ENCODE measurements at places on chromosomes 1 and 21.

GRCh38 chr1:82695443-82695842 lies 894.7 kb downstream of the ADGRL2 start:
- no peak for DNase-seq

GRCh38 chr1:169143346-169143745 lies 36.9 kb downstream of the ATP1B1 start:
- no peak for DNase-seq

DNA sequence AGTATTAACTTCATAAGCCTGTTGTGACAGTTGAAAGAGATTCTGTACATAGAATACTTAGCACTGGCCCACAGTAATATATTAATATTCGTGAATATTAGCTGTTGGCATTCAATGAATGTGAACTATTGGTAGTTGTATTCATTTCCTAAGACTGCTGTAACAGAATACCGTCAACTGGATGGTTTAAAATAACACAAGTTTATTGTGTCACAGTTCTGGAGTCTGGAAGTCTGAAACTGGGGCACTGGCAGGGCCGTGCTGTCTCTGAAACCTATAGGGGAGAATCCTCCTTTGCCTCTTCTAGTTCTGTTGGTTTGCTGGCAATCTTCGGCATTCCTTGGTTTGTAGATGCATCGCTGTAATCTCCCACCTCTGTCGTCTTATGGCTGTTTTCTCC lies 47.5 kb downstream of the OLFML3 start:
- DNase-seq: no peak

GRCh38 chr1:172952516-172952915 lies 98.2 kb downstream of the TNFSF18 start:
- DNase-seq: no peak

GRCh38 chr1:2584686-2585317 lies 1.8 kb upstream of the PRXL2B start:
- no peak for DNase-seq

- no peak for DNase-seq
Measured at GRCh38 chr1:227661495-227661894, 73.6 kb downstream of the JMJD4 start.

GRCh38 chr1:106907795-106908194 lies 148.7 kb upstream of the PRMT6 start:
- no peak for DNase-seq

GRCh38 chr1:179955731-179956130 lies 1.1 kb downstream of the CEP350 start:
- DNase-seq: no peak

- DNase-seq: no peak
Measured at GRCh38 chr1:9397997-9398526, 105.4 kb downstream of the SPSB1 start.

GRCh38 chr1:8599646-8600212 lies 217.7 kb downstream of the RERE start:
- DNase-seq: peak; percentile 50

DNA sequence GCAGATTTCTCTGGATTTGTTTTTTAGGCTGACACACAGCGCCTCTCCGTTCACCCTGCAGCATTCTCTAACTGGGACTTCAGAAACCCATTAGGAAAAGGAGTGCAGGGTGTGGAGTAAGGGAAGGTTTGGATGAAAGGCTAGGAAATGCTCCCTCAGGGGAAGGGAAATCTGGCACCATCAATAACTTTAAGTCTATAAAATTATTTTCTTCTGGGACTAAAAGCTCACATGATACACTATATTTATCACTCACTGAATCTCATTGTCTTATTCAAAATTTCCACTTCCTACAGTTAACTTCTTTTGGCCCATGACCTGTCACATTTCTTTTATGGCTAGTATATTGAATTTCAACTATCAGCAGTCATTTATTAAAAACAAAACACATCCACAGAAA lies 45.8 kb upstream of the HLX start:
- no peak for DNase-seq

DNA sequence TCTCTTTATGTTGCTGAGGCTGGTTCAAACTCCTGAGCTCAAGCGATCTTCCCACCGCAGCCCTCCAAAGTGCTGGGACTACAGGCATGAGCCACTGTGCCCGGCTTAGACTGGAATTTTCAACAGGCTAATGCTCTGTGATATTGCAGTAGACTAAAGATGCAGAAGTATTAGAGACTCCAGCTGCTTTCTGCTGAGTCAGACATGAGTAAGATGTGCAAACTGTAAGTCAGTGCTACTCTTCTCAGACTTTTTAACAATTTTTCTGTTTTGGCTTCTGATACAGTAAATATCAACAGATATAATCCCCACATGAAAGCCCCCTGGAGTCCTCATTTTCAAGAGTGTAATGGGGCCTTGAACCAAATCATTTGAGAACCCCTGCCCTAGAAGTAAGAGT lies 29.3 kb upstream of the NLRP3 start:
- no peak for DNase-seq

- no peak for DNase-seq
Measured at GRCh38 chr1:82829527-82829926, 1028.8 kb downstream of the ADGRL2 start.

Data from WERI-Rb-1 (cell line).